Activated CD4-positive, alpha-beta memory T cell treated with anti-CD3 and anti-CD28 coated beads for 36 hours (primary cell): ENCODE measurements at places on chromosomes 4 and X. TPM values are rescaled to one million over a fixed set of nuclear protein-coding genes. Genes with fewer than 3 reads are reported as not detected.

DNA sequence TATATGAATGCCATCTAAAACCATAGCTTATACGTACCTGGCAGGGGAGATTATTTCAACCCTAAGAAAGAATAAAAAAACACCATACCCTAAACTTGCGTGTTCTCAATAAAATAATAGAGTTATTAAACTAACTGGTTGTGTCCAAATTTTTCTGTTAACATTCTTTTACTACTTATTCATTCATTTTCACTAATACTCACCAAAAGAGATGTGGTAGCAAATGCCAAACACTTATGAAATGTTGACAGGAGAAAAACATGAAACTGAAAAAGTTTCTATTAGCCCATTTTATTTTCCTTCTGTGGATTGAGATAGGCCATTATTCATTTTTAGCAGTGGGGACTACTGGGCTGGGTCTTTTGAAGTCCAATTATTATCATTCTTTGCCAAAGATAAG, 102.0 kb downstream of the TSPAN5 start:
- no peak for DNase-seq

DNA sequence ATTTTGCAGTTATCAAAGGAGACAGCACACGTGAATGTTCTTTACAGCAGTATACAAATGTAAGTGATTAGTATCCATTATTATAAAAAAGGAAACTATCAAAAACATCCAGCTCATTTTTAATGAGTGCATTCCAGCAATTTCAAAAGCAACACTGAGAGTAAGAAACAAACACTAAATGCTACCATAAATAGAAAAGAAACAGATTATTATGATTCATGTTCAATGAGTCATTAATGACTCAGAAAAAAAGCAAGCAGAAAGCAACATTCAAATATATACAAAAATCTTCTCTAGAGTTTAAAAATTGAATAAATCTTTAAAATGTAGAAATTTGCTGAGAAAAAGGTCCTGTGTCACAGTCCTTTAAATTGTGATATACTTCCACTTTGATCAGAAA, 346.5 kb upstream of the FMR1 start:
- DNase-seq: no peak

- DNase-seq: no peak
Measured at GRCh38 chr4:17276776-17277175, 235.1 kb downstream of the QDPR start.

DNA sequence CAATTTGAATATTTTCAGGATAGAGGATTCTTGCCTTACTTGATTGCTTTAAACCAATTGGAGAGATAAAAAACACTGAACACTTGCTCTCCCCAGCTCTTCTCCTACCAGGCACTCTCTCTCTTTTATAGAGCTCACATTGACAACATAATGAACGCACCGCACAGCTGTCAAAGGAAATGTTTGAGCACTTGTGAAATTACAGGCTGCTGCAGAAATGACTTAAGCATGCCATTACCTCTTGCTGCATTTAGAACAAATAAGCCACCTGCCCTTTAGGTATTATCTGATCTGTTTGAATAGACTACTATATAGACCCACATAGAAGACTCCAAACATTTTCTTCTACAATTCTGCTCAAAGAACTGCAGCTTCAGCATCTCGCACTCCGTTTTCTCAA, 227.7 kb downstream of the C4orf33 start:
- no peak for DNase-seq

GRCh38 chr4:61068745-61069144, 131.4 kb upstream of the ADGRL3 start:
- no peak for DNase-seq

GRCh38 chr4:1685235-1686150, 1.4 kb upstream of the FAM53A start:
- DNase-seq: no peak

- no peak for DNase-seq
Measured at GRCh38 chrX:68868316-68868715, 39.5 kb downstream of the EFNB1 start.

GRCh38 chr4:173410079-173410478, 11.2 kb upstream of the SCRG1 start:
- DNase-seq: no peak

- DNase-seq: no peak
Measured at GRCh38 chrX:111375747-111376146, 36.2 kb downstream of the DCX start.

GRCh38 chr4:141142423-141142822, 9.2 kb upstream of the RNF150 start:
- DNase-seq: no peak

DNA sequence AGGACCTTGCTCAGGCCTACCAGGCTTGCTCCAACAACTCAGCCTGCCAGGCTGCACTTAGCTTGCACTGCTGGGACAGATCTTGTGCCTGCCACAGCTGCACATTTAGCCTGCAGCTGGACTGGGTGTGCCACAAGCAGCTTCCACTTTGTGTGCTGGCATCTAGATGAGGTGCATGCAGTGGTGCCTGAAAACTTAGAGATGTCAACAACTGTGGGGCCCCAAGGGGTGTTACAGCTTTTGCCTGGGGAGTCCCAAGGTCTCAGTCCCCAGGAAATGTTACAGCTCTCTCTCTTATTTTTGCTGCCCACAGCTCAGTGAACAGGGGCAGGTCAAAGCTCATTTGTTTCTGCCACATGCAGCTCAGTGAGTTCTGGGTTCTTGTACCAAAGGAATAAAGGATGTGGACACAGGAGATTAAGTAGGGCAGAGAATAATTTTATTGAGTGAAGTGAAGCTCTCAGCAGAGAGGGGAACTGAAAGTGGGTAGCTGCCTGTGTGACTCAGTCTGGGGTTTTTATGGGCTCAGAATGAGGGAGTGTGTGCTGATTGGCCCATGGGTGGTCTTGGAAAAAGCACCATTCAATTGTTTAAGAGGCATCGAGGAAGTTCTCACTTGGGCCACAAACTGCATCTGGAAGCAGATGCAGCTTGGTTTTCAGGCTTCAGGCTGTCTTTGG, 828.3 kb downstream of the TECRL start:
- no peak for DNase-seq

DNA sequence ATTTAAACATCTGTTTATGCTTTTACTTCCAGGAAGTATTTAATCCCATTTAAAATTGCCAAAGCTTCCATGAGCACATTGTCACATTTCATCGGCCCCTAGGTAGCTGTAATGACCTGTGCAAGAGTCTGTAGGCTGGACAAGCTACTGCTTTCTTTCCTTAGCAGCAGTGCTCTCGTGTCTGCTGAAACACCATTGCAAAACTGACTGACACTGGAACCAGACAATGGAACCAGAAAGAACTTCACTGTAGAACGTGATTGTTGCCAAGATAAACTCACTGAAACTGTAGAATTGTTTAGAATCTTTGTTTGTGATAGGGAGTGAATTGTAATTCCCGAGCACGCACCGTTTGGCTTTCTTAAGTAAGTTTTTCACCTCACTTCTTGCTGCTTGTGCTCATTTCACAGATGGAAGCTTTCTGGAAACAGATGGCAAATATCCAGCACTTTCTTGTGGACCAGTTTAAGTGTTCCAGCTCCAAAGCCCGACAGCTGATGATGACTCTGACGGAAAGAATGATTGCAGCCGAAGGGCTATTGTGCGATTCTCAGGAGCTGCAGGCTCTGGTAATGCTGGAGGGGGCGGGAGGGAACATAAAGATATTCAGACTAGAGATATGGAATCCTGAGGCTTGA, 36.9 kb downstream of the EVC start:
- no peak for DNase-seq

DNA sequence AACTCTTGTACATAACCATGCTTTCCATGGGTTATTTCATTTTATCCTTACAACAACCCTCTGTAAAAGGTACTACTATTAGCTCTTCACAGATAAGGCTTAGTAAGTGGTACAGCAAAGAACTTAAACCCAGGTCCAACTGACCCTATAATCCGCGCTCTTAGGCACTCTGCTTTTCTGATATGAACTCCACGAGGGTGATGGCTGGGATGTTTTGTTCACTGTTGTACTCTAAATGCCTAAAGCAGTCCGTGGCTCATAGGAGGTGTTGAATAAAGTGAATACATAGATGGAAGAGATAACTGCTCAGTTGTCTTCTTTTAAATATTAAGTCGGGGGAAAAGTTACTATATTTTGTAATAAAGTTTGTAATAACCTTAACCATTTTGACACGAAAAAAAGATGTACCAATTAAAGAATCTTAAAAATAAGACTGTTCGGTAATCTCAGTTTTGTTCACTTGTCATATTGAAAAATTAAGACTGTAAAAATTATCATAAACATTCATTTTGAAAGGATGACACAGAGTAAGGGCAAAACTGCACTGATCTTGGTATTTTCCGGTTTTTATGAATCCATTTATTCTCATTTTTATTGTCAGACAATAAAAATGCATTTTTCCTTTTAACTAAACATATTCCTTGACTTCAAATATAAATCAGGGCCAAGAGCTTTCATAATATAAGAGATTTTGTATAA, 166.5 kb downstream of the FBXW7 start:
- DNase-seq: no peak

GRCh38 chrX:154402622-154403127, 4.5 kb downstream of the RPL10 start:
- DNase-seq: no peak

PLK4 gene
- total RNA-seq: 43.5 TPM

AREG gene
- total RNA-seq: 0.36 TPM

FAM149A gene
- 0.40 TPM for total RNA-seq

CTAG1A gene
- total RNA-seq: not detected

HS6ST2 gene
- 0.81 TPM for total RNA-seq

EXOC1L gene
- total RNA-seq: not detected

NLGN3 gene
- total RNA-seq: 0.86 TPM

ZXDA gene
- total RNA-seq: 2.7 TPM

MAGEA9B gene
- total RNA-seq: not detected

CXorf38 gene
- 20.5 TPM for total RNA-seq

TMEM156 gene
- total RNA-seq: 28.4 TPM
